GM12892 (cell line): ENCODE measurements at places on chromosomes 4 and X.

DNA sequence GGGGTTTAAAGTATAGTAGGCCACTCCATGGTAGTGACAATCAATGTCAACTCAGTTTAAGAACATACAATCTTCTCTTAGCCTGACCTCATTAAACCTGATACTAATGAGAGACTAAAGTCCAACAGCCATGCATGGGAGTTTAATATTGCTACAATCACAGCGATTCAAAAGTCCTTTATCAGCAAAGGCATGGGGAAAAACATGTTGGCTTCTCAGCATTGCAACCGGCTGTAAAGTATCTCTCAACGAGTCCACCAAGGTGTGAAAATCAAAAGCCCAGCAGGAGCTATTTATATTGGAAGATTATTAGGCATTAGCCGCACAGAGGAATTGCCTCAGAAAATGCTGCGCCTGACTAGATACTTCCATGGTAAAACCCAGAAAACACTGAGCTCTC, 256.7 kb upstream of the PGRMC2 start:
- DNase-seq = no peak

DNA sequence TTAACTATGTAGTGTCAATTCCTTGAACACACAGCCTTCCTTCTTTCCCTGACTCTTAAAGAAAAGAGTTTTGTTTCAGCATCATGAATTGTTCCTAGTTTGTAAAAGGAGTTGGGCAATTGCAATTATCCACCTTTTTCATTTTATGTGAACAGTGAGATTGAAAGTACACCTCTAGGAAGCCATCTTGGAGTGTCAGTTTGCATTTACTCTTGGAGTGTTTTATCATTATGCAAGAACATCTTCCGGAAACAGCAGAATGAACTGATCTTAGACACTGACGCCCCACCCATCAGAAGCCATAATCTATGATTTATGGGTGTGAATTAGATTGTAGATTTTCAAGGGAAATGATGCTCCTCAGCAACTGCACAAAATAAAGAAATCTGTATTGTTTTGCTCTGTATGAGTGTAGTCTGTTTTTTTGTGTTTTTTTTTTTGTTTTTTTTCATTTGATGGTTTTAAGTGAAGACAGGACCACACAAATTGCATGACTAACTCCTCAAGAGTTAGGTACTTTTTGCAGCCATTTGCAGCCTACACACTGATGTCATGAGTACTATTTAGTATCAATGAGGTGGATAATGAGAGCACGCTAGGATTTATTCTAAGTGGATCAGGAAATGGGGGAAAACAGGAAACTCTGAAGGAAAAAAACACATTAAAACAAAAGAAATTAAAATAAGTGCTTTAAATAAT, 19.5 kb upstream of the FGF2 start:
- DNase-seq = no peak

GRCh38 chrX:18647621-18648020, 24.3 kb downstream of the RS1 start:
- DNase-seq = no peak

DNA sequence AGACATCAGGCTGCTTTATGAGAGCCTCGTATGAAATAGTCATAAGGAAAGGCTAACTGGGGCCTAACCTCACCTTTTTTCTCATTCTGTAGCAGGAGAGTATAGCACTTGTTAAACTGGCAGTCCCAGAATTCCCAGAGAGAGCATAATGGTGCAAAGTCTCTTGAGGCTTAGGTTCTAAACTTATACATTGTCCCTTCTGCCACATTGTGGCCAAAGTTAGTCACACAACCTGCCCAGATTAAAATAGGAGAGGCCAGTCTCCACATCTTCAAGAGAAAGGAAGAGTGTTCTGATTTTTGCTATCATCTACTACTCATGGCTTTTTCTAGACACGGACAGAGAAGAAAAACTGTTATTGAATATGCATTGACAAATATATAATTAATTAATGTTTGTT, 1588.9 kb upstream of the PCDH7 start:
- no peak for DNase-seq

DNA sequence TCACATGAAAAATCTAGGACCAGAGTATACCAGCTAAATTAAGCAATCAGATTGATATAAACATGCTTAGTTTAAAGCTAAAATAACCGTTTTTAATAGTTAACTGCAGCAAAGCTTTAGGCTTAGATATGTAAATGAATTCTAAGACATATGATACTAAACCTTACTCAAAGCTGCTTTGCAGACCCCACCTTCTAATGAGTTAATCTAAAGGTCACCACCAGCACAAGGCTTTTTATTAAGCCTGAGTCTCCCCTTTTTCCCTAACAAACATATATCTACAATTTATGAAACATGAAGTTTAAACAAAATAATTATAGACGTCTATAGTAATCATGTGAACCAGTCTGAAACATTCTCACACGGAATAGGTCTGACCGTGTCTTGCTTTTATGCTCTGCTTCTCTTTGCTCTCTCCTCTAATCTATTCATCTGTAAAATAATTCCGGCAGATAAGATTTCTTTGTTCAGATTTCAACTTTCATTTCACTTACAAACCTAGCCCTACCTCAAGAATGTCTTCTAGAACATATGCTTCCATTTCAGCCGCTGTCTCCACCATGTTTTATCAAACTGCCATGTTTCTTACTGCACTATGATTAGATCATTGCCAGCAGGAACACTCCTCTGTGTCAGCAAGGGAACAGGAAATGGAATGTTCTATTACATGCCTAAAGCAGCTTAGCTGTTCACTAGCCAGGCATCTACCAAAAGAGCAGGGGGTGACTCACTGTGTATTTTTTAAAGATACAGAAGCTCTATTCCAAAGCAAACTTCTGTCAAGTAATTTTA, 35.9 kb downstream of the ANKRD17 start:
- no peak for DNase-seq

DNA sequence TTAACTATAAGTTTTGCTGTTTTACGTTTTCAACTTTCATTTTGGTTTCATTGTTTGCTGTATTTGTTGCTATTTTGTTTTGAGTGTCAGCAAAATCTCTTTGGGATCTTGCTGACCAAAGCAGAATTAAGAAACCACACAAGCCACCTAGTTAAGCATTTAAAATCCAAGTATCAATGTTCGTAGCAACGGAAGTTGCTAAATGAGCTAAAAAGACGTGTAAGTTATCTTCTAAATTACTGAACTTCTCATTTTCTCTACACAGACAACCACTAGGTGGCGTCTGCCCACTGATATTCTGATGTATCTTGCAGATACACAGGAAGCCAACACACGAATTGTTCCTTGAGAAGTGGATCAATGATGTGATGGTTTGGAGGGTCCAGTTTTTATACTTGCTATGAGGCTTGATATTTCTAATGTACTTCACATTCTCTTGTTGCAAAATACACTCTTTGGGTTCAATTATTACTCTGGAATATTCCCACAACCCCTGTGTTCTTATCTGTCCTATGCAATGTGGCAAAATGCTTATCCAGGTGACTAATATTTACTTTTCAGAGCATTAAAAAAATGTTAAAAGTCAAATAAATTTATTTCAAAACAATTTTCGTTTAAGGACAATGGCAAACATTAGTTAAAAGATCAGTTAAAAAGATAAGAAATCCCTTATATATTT, 250.5 kb downstream of the TECRL start:
- no peak for DNase-seq

DNA sequence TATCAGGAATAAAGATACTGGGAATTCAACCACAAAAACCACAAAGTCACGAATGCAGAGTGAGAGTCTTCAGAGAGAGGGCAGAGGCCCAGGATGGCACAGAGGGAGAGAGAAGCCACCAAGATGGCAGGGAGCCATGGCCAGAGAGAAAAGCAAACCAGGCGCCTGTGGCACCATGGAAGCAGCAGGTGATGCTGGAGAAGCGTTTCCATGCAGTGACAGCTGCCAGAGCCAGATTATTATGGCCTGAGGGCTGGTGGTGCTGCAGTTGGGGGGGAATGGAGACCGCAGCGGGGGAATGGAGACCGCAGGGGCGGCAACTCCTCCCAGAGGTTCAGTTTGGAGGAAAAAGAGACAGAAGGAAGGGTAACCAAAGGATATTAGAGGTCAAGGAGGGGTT, 5.8 kb downstream of the TAFAZZIN start:
- DNase-seq = no peak

DNA sequence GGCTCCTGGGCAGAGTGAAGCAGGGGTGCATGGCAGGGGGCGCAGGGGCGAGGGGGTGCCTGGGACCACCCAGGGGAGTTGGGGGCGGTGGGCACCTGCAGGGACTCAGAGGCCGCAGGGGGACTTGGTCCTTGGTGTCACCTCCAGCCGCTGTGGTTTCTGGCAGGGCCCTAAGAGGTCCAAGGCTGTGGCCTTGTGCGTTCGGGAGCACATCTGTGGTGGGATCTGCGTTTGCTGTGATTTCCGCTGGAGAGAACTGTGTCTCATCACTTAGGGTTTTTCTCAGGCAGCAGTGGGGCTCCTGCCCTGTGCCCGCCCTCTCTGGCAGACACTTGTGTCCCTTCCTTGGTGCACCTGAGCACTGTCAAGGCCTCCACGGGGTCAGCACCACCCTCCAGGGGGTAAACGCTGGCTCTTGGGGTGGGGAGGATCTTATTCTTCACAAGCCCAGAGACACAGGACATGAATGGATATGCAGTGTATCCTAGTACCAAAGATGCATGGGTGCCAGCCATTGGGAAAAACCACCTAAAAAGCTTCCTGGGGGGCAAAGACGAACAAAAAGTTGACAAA, 66.5 kb downstream of the ACOX3 start:
- DNase-seq = no peak

GRCh38 chrX:109475174-109475891, 6.6 kb downstream of the GUCY2F start:
- DNase-seq = no peak

DNA sequence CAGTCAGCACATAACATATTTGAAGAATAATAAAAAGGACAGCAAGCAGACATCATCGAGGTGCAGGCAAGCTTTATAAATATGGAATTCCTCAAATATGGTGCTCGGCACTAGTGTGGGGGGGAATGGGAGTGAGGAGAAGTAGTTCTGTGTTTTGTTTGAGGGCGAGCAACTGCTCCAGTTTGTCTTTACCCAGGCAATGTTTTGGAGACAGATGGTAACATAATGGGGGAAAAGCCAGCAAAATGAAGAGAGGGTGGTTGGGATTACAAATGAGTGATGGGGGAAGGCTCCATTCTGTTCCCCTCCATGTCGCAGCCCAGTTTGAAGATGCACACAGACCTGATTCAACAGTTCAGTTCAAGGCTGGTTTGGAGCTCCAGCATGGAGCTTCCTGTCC, 572.9 kb upstream of the DIPK2B start:
- no peak for DNase-seq

- DNase-seq = peak; percentile 39
These were observed at the start of gene CTSO for GRCh38 chr4:155953151-155954117. Gene CTSO (minus strand): TSS chr4:155953866. CDS start chr4:155953847, 19 bp downstream.

GRCh38 chrX:39911278-39911897, 186.4 kb downstream of the BCOR start:
- DNase-seq = no peak
